Muscle of arm (tissue), 14 donors: ENCODE measurements at places on chromosomes 6 and 20.
A peak's percentile ranks its signal among the peaks of the same experiment; 100 is the strongest.

- DNase-seq: no peak
Observed at GRCh38 chr6:158711264-158711663, 61.4 kb downstream of the SYTL3 start.

- DNase-seq: no peak
Observed at GRCh38 chr6:14711056-14711703, 534.7 kb upstream of the JARID2 start.

DNA sequence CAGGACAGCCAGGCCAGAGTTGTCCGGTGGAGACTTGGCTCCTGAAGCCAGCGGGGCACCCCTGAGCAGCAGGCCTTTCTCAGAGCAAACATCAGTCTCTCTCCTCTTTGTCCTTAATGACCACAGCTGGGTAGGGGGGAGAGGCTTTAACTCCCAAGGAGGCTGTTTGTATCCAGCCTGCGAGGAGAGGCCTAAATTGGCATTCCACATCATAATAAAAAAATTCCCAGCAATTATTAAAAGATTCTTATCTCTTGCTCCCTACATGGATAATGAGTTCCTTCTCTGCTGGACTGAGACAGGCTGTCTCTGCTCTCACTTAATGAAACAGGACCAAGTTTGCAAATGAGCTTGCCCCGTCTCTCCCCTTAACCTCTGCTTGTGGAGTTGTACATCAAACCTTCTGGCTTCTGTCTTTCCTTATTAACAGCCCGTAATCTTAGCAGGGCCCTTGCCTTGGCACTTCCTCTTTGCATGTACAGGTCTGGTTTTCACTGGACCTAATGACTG is 838.2 kb downstream of the MAFB start:
- DNase-seq: no peak

DNA sequence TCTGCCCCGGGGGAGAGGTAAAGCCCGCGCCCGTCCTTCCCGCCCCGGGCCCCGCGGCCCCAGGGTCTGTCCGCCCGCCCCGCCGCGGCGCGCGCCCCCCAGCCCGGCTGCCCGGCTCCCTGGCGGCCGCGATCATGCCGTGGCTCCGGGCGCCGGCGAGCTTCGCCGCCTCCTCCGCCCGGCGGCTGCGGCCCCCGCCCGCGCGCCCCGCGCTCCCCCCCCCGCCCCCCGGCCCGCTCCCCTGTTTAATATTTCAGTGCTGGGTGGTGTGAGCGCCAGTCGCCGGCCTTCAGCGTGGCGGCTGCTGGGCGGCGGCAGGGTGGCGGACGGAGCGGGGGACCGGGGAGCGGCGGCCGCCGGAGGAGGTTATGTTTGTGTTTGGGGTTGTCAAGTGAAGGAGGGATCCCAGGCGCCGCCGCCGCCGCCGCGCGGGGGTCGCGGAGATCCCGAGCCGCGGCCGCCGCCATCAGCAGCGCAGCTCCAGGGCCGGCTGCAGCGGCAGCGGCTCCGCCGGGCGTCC is at the start of gene HIVEP1:
HIVEP1 (plus strand) TSS at position 275 of the 520 bp plus-strand sequence. CDS start 3,317 bp downstream, outside the sequence.
- DNase-seq: no peak

DNA sequence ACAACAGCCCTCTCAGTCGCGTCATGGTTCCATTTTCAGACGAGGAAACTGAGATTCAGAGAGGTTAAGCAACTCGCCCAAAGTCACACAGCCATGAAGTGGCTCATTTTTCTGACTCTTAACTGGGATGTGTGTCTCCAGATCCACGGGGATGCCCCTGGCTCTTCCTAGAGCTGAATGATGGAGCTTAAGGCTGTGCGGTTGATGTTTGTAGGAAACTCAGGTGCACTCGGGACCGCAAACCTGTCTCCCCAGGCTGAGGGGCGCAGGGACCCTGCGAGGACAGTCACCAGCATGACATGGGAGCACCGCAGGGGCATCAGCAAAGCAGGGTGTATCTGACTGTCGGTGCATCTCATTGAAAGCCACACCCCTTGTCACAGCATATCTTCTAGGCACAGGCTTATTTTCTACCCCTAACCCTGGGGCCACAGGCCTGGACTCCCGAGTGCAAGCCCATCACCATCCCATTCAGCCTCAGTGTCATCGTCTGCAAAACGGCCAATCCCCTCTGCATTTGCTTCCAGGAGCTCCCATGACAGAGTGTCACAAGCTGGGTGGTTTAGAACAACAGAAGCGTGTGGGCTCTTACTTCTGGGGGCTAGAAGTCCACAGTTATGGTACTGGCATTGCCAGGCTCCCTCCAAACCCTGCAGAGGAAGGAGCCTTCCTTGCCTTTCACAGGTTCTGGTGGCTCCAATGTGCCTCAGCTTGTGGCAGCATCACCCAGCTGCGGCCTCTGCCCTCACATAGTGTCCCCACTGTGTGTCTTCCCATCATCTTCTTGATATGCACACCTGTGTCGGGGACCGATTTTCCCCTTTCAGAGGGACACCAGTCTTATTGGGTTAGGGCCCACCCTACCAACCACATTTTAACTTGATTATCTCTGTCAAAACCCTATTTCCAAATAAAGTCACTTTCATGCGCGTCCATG is 9.9 kb upstream of the ARHGAP40 start:
- no peak for DNase-seq

DNA sequence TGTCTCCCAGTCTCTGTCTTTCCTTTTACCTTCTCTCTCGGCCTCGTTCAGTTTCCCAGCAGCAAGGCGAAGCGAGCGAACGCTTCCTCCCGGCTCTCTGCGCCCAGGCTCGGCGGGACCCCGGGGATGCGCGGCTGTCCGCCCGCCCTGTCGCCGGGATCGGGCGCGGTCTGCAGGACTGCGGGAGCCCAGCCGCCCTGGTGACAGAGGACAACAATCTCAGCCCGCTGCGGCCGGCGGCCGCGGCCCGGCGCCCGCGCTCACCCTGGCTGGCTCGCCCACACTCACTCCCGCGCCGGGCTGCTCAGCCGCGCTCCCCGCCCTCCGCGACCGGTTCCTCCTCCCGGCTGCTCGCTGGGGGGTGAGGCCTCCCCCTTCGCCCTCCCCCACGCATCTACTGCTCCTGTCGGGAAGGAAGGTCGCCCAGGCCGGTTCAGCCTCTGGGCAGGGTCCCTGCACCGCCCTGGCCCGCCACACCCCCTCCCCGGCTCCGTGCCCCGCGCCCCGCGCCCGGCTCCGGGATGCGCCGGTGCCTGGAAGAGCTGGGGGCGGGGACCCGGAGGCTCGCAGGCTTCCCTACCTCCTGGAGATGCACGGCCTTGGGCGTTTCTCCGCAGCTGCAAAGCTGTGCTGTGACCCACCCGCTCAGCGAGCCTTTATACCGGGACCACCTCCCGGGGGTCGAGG is 410 bp downstream of the SYNE1 start:
- DNase-seq: peak; percentile 7

GRCh38 chr6:79868098-79868722 is 79.1 kb downstream of the ELOVL4 start:
- peak; percentile 78 for DNase-seq

- DNase-seq: no peak
Observed at GRCh38 chr6:14277405-14277930, 159.9 kb downstream of the CD83 start.

DNA sequence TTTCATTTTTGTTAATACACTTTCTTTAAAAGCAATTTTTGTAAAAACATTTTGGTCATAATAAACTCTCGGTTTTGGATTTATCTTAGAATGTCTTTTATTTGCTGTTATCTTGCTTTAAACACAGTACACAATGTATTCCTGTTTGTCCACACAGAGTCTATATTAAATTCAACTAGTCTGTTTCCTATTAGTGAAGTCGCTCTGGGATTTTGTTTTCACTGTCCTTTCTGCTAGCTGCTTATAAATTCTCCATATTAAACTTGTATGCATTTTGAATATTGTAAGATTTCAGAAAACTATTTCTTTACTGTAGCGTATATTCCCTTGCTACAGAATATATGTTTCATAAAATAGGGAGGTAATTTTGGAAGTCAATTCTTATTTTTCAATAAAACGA is 630.2 kb downstream of the HDGFL1 start:
- DNase-seq: no peak

DNA sequence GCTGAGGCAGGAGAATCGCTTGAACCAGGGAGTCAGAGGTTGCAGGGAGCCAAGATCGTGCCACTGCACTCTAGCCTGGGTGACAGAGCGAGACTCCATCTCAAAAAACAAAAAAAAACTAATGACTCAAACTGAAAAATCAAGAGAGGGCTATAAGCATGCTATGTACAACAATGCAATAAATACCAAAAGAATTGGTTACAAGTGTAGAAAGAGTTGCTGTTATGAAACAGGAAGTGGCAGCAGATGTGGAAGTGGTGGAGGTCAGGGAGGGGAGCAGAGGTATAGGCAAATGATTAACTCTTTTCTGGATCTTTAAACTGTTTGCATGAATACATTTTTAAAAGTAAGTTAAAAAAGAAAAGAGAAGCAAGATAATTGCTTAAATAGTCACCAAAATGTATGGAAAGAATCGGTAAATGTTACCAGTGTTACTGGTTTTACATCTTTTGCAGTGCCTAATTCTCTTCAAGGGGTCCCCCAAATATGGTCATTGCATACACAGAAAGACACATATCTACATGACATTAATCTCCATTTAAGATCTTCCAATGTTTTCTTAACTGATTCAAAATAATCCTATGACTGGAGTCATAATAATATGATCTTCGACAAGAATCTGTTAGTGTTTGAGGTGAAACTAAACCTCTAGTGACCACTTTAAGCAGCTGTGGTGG is 15.0 kb downstream of the CALHM6 start:
- no peak for DNase-seq

GRCh38 chr20:63597651-63598478 is 23.8 kb upstream of the HELZ2 start:
- DNase-seq: no peak

DNA sequence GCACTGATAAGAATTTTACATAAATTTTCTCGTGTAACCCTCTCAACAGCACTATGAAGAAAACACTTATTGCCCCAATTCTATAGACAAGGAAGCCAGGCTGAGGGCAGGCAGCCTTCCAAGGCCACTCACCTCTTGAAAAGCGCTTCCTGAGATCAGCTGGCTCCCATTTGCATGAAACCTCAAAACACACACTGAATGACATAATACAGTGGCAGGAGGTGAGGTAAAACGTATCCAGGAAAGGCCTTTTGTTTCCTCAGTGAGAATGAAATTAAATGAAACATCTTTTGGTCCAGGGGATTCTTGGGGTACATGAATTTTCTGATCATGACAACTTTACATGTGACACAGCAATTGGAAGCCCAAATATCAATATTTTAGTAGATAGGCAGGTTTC is 112.5 kb downstream of the WDR27 start:
- no peak for DNase-seq

GRCh38 chr20:50824137-50824536 is 29.3 kb downstream of the BCAS4 start:
- no peak for DNase-seq

DNA sequence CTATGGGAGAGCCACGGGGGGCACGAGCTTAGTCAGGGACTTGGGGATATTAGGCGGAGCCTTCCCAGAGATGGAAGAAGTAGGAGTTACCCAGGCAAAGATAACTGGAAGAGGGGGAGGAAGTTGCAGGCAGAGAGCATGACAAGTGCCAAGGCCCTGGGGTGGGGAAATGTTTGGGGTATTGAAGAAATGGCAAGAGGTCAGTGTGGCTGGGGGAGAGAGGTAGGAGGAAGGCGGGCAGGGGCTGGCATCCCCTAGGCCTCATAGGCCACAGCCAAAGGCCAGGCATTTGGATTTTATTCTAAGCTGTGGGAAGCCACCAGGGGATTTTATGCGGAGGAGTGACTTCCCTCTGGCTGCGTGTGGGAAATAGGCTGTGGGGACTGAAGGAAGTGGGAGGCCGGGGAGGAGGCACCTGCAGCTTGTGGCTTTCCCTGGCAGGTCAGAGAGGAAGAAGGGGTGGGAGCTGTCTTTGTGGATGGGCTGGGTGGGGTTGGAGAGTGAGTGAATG is 22.7 kb downstream of the SNAI1 start:
- DNase-seq: no peak

DNA sequence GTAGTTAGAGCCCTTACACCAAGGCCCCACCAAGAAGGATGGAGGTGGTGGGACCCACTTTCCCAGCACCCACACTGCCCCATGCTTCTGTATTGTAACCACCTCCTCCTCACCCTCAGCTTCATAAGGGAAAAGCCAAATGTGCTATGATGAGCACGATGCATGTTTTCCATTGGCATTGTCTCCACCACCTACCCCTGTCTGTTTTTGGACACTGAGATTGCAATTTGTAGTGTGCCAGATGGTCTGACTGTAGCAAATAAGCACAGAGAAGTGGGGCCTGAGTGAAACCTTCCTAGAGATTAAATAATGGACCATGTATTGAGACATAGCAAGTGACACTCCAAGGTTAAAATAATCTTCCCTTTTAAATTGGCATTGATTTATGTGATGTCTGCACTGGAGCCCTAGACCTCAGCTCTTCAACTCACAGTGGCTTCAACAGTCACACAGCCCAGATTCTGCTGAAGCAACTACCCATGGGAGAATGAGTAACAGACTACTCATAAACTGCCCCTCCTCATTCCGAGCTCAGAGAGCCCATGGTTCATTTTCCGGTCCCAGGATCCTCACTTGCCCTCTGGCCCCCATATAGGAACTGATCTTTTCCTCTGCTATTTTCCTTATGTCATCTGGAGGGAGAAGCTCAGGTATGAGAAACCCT is 177.9 kb downstream of the COL9A1 start:
- DNase-seq: no peak

- DNase-seq: no peak
Observed at GRCh38 chr6:117711369-117711768, 36.1 kb downstream of the NUS1 start.

GRCh38 chr20:24768713-24769601 is 180.1 kb upstream of the CST7 start:
- DNase-seq: no peak

DNA sequence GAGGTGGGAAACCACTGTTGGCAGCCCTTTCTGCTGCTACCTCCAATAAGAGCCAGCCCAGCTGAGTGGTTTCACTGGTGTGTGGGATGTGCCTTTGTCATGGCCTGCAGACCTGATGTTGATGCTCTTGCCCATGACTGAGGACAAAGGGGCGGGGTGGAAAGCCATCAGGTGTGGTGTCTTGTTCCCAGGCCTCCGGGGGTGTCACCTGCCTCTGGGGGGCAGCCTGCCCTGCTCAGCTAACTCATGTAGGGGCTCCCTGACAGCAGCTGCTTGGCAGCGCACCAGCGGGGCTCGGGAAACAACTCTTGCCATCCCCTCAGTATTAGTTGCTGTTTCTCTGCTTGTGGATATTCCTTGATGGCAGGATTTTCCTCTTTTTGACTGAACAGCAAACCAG is 91.3 kb downstream of the LYRM2 start:
- no peak for DNase-seq
